ENCODE measurements at places on chromosomes 1 and 21.
A peak's percentile ranks its signal among the peaks of the same experiment; 100 is the strongest.

DNA sequence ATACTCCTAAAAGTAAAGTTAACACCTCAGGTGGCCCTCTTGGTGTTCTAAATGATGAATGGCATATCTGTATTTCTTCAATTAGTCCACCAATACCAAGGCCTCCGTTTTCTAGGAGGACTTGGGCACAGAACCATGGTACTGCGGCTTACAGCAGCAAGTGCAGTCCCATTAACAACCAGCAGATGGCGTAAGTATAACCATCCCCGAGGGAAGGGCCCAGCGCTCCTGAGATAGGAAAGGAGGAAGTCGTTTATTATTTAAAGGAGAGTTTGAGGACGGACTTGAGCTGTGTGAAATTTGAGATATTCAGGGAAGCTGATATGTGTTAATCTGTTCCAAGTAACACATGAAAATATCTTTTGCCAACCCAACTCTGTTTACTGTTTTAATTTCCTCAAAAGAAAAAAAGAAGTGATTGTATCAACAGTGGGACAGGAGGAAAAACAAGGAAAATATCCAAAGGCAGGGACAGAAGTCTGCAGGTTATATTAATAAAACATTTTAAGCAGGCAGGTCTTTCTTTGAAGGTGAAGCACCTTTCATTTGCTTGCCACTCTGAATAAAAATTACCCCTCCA lies 37.7 kb upstream of the KCNJ15 start:
- peak; percentile 17 for DNase-seq

DNA sequence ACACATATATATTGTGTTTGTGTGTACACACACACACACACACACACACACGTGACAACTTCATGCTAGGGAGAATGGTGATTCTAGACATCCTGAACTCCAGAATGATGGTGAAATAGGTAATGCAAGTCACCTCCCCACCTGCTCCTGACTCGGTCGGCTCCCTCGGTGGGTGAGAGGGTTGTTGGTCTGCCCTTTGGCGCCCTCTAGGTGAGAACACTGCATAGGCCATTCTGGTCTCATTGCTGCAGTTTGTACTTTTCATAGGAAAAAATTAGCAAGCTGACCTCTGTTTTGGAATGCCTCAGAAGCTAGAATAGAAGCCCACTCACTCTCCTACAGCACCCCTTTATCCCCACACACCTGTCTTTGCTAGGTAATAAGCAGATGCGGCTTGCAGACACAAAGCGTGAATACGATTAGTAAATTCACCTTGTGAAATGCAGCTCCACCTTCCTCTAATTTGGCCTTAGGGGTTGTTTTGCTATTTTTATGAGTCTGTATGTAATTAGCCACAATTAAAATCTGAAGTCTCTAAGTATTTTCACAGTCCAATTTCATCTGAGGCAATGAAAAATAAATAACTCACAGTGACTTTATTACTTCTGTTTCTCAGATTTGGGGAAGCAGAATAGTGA lies 130.0 kb upstream of the KCNJ15 start:
- no peak for DNase-seq

GRCh38 chr1:23484253-23485001 lies 448 bp upstream of the ASAP3 start:
- peak; percentile 75 for DNase-seq

DNA sequence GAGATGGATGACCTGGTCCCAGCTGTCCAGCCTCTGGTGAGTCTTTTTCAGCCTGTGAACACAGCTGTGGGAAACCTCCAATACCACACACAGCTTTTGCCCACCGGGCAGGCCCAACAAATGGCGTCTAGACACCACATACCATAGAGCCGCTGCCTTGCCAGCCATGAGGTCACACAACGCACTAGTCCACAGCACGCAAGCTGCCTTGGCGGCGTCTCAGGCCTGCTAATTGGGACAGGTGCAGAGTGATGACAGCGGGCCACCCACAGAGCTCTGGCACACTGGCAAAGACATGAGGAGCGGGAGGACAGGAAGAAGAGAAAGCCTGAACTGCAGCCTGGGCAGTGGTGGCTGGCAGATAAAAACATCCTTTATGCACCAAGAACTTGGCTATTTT lies 125.5 kb downstream of the ADAMTS1 start:
- peak; percentile 75 for DNase-seq

GRCh38 chr1:195766709-195767108 lies 841.5 kb downstream of the KCNT2 start:
- no peak for DNase-seq

DNA sequence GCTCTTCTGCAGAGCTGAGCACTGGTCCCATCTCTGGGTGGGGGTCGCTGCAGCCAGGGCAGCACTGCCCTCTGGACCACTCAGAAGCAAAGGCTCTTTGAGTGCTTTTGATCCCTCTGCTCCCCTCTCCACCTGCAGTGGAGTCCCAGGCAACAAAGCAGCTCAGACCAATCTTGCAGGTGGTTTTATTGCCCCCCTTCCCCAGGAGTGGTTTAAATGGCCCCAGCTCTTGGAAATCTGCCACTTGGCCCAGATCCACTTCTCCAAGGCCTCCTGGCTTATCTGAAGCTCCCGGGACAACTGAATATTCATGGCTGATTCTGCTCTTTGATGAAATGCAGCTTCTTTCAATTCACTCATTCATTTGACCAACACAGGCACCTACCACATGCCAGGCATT lies 2.7 kb downstream of the STUM start:
- no peak for DNase-seq

DNA sequence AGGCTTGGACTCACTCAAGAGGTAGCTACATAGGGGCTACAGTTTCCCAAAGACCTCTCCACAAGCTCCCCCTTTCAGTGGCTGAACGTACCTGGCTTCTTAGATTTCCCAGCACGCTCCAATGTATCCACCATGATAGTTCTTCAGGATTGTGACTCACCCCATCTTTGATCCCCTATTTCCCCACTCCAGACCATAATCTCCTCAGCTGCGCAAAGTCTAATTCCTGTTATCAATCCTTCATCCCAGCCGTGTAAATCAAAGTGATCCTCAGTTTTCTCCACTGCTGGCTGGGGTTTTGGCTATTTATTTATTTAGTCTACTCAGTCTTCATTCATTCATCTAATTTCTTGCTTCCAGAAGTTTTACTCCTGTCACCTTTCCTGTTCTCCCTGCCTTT lies 13.1 kb upstream of the CTPS1 start:
- no peak for DNase-seq

DNA sequence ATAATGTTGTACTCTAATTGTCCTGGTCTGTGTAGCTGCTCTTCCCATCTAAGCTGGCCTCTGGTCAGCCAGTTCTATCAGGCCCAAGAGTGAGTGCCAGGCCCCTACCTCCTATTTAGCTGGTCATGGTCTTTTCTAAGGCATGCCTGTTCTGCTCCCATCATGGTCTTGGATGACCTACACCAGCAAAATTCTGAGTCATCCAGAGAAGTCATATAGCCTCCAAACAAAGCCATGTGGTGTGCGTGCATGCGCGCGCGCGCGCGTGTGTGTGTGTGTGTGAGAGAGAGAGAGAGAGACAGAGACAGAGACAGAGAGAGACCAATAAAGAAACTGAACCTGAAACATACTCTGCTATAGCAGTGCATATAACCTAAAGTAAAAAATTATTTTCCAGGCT lies 254.4 kb downstream of the BRINP2 start:
- no peak for DNase-seq

GRCh38 chr1:37476460-37477197 lies 2.2 kb downstream of the ZC3H12A start:
- no peak for DNase-seq

GRCh38 chr1:204419064-204419403 lies 7.4 kb upstream of the PPP1R15B start:
- no peak for DNase-seq

DNA sequence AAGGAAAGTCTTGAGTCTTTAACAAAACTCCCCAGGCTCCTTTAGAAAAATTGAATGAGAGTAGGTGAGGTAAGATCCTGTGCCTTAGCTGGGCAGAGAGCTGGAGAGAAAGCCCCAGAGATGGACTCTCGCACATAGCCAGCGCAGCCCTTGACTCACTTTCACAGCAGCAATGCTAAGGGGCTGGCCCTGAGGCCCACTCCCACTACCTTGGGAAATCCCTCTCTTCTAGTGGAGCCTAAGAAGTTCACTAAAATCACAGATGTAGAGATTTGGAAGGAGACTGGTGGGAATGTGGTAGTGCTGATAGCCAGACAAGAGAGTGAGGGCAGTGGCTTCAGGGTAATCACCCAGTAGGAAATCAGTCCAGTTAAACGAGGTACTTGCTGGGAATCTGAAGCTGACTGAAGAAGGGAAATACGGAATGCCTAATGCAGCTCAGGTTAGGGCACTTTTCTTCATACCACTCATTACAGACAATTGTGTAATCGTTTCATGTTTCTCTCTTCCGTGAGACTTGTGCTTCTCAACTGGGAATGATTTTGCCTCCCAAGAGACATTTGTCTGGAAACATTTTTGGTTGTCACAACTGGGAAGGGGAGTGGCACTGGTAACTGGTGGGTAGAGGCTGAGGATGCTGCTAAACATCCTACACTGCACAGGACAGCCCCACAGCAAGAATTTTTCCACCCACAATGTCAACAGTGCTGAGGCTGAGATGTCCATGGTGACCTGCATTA lies 42.4 kb upstream of the LRRC8C start:
- DNase-seq: no peak

- DNase-seq: no peak
These were observed 345.3 kb downstream of the PTBP2 start for GRCh38 chr1:97066860-97067259.

DNA sequence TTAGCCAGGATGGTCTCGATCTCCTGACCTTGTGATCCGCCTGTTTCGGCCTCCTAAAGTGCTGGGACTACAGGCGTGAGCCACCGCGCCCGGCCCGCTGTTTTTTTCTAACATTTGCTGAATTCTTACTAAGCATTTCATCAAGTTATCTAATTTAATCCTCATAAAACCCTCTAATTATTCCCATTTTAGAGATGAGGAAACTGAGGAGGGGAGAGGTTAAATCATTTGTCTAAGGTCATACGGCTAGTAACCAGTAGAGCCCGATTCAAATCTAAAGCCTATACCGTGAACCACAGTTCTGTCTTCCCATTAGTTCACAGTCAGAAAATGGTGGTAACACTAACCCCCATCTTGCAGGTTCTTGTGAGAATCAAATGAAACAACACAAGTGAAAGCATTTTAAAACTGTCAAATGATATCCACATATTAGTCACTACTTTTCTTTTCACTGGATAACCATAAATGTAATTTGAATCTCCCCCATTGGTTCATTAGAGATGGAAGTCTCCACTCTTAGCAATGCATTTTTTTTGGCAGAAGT lies 10.6 kb downstream of the HEYL start:
- DNase-seq: no peak

DNA sequence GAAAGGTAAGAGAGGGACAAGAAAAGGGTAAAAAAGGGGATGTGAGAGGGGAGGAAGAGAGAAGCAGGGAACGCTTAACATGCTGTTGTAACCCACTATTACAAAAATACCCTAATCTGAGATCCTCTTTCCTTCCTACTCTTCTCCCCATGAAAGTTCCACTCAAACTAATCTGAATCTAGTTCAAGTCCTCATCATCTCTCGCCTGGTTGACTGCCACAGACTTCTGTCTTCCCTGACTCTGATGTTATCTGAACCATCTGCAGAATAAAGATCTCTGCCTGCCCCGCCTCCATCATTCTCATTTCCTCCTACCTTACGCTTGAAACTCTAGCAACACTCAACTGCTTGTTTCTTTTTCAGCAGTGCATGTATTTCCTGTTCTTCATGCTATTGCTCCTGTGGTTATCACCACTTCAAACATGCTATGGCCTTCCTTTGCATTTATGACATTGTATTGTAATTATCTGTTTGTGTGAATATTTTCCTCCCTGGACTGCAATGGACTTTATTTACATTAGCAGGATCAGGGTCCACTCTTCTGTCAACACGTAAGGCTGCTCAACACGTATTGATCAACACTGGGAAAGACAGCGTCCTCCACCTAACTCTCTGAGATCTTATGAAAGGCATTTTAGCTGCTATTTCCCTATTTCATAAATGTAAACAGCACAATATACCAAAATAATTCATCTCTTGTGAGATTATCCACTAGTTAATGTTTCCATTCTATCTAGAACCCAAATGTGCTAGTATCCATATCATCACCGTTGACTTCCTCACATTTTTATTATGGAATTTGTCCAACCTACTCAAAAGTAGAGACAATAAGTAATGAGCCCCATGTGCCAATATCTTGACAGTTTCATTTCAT lies 215.5 kb upstream of the USP25 start:
- DNase-seq: no peak

DNA sequence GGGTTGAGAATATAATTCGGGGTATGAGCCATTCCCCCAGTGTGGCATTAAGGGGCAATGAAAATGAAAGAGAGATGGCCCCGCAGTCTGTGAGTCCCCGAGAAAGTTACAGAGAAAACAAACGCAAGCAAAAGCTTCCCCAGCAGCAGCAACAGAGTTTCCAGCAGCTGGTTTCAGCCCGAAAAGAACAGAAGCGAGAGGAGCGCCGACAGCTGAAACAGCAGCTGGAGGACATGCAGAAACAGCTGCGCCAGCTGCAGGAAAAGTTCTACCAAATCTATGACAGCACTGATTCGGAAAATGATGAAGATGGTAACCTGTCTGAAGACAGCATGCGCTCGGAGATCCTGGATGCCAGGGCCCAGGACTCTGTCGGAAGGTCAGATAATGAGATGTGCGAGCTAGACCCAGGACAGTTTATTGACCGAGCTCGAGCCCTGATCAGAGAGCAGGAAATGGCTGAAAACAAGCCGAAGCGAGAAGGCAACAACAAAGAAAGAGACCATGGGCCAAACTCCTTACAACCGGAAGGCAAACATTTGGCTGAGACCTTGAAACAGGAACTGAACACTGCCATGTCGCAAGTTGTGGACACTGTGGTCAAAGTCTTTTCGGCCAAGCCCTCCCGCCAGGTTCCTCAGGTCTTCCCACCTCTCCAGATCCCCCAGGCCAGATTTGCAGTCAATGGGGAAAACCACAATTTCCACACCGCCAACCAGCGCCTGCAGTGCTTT lies 9.4 kb downstream of the PROX1 start:
- peak; percentile 35 for DNase-seq

DNA sequence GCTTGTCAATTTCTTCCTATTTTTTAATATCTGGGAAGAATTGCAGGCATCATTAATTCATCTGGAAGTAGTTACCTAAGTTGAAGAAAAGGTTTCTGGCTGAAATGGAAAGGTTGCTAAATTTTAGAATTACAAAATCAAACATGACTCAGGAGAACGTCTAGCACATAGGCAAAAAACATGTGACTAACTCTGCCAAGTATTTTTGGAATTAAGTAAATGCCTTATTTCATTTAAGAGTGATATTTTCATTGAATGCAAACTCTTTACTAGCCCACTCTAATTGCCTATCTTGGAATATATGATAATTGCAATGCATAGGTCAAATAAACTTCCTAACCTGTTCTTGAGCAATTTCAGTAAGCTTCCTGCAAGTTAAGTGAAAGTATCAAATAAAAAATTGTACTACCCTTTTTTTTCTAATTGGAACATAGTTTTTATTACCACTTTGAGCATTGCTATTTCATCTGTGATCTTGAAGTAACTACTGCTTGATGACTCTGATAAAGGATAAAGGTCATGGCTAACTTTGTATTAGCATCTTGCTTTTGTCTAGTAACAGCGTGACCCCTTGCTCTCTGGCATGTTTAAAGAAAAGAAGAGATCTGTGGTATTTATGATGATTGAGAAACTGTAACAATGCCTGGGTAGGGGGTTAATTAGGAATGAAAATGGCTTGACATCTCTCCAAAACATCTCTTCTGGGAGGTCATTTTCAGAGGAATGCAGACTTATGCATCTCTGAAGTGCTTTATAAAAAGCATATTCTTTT lies 208.3 kb upstream of the NCAM2 start:
- DNase-seq: no peak

Measured in C1 segment of cervical spinal cord (tissue), 14 donors.